ENCODE measurements at places on chromosomes 5 and 9. TPM values are rescaled to one million over a fixed set of nuclear protein-coding genes. Genes with fewer than 3 reads are reported as not detected.

Gene MCCC2
- total RNA-seq, result 51.6 TPM

DNA sequence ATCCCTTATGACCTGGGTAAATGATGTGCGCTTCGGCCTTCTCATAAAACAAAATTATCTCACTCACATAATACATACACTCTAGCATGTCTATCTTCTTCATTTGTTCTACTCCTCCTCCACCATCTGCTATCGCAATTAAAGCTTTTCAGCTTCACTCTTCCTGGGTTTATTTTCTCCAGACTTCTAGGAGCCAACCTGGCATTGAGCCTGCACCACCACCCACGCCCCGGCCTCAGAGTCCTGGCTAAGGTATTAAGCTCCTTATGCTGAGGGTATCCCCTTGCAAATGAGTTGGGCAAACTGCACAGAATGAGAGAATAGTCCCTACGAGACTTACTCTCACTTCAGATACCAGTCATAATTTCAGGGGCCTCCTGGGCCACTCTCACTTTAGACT, 236.1 kb upstream of the CDH12 start:
- no peak for DNase-seq

DNA sequence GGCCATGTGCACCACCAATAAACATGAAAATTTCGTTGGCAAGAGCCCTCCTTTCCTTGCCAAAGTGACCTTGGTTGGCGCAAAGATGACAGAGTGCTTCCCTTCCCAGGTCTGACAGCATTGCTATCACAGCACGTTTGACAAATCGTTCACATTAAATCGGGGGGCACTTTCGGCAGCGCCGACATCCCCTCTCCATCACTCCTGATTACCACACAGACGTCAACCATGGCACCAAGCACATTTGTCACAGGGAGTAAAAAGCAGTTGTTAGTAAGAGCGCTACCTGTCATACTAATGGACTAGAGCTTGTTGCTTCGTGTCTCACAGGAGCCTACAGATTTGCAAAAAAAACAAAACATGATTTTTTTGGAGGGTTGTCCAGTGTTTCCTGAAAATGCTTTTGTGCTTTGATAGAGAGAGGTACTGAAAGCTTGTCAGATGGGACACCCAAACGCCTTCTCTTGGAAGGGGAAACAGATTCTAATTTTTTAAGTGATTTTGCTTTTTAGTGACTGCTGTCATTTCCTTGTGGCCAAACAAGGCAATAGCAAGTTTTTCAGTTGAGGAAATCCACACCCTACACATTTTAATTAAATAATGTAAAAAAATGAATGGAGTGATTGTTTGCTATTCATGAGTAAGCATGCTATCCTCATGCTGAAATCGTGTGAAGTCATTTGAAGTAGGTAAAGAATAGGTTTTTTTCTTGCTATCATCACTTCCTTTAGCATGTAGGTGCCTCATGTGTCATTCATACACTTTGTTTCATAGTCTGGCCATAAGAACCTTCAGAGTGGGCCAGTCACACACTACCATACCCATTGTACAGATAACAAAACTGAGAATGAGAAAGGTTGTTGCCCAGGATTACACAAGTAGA, 682.8 kb upstream of the WWC1 start:
- no peak for DNase-seq

GRCh38 chr5:39674209-39675082, 249.7 kb upstream of the DAB2 start:
- no peak for DNase-seq

Gene CD74
- total RNA-seq, result 316 TPM

Gene FGF1
- total RNA-seq, result not detected

DNA sequence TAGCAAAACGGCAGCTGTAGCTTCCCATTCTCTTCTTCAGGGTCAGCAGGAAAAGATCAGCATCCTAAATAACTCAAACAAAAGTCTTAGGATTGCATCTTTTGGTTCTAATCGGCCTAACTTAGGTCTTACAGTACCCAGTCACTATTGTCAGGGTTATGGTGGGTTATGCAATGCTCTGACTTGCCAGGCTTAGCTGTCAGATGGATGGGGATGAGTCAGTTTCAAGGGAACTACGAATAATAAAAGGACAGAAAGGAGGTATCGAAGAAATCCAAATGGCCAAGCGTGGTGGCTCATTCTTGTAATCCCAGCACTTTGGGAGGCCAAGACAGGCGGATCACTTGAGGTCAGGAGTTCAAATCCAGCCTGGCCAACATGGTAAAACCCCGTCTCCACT, 46.5 kb downstream of the PPP1R2B start:
- no peak for DNase-seq

- DNase-seq, result no peak
Measured at GRCh38 chr9:29319736-29320513, 1746.6 kb upstream of the C9orf72 start.

Gene SH3RF2
- total RNA-seq, result not detected

Gene LCN10
- total RNA-seq, result 0.83 TPM

DNA sequence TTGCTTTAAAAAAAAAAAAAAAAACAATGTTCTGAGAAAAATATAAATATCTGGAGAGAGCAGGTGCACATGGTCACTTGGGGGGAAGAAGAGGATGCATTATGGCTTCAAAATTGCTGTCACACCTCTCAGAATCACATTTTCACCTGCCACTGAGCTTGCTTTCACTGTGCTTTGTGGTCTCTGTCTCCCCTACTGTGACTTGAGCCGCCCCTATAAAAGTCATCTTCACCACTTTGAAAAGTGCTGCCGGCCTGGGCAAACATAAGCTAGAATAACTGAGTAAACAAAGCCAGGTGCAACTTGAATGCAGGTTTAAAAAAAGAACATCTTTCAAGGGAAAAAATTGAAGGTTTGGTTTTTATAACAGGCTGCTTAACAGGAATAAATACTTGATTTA, 368.1 kb upstream of the GRIA1 start:
- DNase-seq, result no peak

- DNase-seq, result peak; percentile 47
Measured at GRCh38 chr5:31855134-31856040, 216.5 kb downstream of the PDZD2 start.

Gene PTRH1
- 24.1 TPM for total RNA-seq

- DNase-seq, result no peak
Measured at GRCh38 chr9:101271102-101271501, 113.7 kb downstream of the BAAT start.

- no peak for DNase-seq
Measured at GRCh38 chr5:98573834-98574320, 199.6 kb upstream of the RGMB start.

DNA sequence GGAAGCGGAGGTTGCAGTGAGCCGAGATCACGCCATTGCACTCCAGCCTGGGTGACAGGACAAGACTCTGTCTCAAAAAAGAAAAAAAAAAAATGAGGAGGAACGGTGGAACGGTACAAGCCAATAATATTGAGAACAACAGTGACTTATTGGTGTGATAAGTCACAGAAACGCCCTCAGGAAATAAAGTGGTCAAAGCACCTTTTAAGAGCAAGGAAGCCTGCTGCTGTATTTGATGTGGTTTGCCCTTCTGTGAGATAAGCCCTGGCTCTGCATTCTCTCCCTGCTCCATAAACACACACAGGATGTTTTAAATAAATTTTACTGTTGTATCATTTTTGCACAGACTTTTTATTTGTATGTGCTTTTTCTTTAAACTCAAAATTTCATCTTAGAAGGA, 269.9 kb upstream of the MSX2 start:
- DNase-seq, result no peak

DNA sequence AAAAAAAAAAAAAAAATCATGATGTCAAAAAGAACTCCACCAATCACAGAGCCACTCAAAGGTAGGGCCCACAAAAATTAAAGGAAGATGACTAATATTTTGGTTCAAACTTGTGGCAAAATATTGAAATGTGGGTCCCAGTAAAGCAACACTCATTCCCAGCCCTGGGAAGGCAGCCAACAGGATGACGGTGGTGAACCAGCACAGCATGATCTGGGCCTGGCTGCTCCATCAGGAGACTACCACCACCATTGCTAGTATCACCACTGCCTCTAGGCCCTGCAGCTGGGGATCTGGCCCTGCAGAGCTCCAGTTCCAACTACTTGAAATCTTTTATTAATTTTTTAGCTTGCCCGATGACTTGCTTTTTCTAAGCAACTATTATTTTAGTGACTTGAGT, 206.8 kb upstream of the ITGA1 start:
- DNase-seq, result no peak

Gene FAM78A
- 24.7 TPM for total RNA-seq

Gene PTGS1
- not detected for total RNA-seq

Gene MARCOL
- not detected for total RNA-seq

DNA sequence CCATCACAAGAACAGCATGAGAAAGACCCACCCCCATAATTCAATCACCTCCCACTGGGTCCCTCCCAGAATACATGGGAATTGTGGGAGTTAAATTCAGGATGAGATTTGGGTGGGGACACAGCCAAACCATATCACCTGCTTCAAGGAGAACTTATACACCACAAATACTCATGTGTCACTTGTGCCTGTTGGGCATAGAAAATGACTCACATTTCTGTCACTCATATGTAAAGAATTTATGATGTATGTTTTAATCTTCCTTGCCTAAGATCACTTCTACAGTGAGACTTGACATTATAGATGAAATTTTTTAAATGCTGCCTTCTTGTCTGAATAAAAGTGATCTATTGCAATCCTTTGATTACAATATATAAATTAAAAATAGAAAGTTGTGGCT, 23.0 kb upstream of the PRDM6 start:
- DNase-seq, result no peak

- peak; percentile 64 for DNase-seq
Measured at GRCh38 chr9:133130685-133131244, 9.7 kb upstream of the RALGDS start.

- no peak for DNase-seq
Measured at GRCh38 chr5:132405646-132406045, 36.1 kb downstream of the SLC22A5 start.

Gene PCDHGA4
- not detected for total RNA-seq

Gene PKD2L2
- not detected for total RNA-seq

- DNase-seq, result no peak
Measured at GRCh38 chr9:14633148-14633547, 60.1 kb downstream of the ZDHHC21 start.

DNA sequence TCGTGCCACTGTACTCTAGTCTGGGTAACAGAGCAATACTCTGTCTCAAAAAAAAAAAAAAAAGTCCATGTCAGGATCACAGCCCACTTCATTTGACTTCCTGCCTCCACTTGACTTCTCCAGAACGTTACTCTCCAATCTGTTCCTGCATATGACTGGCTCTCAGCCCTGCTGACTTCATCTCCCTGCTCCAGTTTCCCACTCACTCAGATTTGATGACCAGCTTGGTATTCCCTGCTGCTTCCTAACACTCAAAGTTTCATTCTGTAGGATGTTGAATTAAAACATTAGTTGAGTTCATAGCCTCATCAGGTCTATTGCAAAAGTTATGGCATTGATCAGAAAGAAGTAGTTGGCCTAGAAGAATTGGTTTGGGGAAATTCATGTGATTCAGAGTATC, 52.3 kb downstream of the UGCG start:
- no peak for DNase-seq

Gene SLCO4C1
- 0.07 TPM for total RNA-seq

DNA sequence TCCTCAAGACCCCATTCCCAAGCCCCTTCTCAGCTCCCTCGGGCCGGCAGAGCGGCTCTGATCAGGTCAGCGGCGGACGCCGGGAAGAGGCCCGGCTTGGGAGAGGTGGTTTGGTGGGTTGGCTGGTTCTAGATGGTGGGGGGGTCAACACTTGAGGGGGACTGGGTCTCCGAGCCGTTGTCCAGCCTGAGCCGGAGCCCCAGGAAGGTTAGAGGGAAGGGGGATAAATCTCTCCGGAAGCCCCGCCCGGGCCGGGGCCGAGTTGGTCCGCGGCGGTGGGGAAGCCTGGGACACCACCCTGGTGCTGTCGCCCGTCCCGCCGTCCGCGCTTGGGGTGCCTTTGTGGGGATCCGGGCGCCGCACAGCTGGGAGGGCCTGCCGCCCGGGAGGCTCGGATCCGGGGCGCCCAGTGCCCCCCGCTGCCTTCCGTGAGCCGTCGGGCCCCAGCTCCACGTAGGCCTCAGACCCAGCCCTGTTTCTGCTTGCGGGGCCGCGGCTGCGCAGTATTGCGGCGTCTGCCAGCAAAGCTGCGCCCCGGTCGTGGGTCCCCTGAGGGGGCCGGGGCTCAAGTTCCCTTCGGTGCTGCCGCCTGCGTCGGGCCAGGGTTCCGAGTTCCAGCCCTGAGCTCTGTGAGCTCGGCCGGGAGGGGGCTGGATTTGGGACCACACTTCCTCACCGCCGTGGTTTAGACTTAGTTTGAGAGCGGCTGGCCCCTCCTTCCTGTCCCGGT, 542 bp upstream of the TRIM52 start:
- peak; percentile 65 for DNase-seq

Gene NTRK2
- 0.02 TPM for total RNA-seq

Gene PCDHGB7
- total RNA-seq, result not detected

DNA sequence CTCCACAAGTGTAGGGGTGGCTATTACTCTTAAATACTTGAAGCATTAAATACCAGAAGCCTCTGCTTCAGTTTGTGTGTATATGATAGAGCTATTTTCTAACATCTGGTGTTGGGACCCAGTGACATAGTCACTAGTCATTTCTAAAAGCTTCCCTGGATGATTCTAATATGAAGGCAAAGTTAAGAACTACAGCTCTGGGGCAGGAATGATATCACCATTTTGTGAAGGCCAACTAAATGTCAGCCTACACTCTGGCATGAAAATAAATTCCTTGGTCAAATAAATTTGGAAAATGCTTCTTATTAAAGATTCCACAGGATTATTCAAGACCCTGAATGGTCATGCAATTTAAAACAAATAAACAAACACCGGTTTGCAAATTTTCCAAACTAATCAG, 197.7 kb downstream of the PLK2 start:
- no peak for DNase-seq

GRCh38 chr9:93809204-93809940, 145.8 kb downstream of the BARX1 start:
- no peak for DNase-seq

Gene DMRT3
- total RNA-seq, result not detected

Gene PHF24
- total RNA-seq, result not detected

DNA sequence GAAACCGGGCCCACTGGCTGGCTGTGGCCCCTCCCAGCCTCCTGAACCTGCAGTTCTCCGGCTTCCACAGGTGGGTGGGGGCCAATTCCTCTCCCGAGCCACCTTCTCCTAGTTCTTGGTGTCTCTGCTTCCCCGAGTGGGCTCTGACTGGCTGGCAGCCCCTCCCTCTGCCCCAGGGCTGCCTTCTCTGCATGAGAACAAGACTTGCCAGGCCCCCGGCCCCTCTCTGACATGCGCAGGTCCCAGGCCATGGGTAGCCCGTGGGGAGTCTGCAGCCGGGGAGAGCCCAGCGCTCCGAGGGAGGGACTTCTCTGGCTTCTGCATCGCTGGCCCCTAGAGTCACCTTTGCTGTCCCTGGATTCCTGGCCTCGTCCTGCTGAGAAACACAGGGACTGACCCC, 421.7 kb downstream of the IRX2 start:
- no peak for DNase-seq
